ENCODE measurements at places on chromosomes 6 and 20.

- no peak for DNase-seq
Observed at GRCh38 chr20:1389703-1390580, 2.9 kb downstream of the FKBP1A start.

- no peak for DNase-seq
Observed at GRCh38 chr6:45741437-45742171, 274.1 kb downstream of the CLIC5 start.

- DNase-seq, result no peak
Observed at GRCh38 chr20:20712004-20712473, 405 bp downstream of the RALGAPA2 start.

DNA sequence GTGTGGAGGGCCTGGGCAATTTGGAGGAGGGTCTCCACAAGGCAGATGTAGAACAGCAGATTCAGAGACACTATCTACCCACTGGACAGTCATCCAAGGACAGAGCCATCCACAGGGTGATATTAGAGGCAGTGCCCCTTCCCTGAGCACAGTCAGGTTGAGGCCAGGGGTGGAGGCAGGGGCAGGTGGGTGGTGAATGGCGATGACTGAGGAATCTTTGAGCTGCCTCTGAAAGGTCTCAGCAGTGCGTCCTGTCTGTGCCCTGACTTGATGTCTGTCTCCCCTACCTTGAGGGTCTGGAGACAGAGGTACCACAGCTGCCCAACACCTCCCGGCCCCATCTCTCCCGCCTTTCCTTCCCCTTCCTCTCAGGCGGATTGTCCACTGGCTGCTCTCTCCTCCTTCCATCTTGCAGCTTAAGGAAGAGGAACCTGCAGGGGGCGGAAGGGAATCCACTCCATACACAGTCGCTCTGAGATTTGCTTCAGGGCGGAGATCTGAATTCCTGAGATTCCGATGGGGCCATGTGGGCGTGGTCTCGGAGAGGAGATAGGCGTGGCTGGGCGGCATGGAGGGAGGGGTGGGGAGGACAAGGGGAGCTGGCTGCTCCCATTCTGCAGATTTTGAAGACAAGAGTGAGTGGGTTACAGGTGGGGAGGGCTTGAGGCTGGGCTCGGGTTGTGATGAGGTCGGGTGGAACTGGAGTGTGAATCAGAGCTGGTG, 1.7 kb downstream of the MUCL3 start:
- peak; percentile 54 for DNase-seq

- DNase-seq, result no peak
Observed at GRCh38 chr20:59568509-59569024, 35.8 kb upstream of the PHACTR3 start.

DNA sequence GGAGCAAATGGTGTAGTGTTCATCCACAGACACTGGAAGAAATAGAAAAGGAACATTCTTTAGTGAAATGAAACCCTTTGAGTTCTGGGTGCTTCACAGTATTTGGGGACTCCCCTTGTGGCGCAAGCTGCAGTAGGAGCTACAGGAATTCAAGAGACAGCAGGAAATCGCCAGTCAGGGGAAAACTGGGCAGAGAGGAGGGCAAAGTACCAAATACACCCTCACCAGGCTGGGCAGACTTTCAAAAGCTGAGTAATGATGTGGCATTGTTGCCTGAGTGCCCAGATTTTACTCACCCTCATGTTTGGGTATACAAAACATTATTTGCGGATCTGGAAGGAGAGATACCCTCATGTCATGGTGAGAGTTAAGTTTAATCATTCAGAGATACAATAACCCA, 97.9 kb downstream of the SOD2 start:
- DNase-seq, result no peak

DNA sequence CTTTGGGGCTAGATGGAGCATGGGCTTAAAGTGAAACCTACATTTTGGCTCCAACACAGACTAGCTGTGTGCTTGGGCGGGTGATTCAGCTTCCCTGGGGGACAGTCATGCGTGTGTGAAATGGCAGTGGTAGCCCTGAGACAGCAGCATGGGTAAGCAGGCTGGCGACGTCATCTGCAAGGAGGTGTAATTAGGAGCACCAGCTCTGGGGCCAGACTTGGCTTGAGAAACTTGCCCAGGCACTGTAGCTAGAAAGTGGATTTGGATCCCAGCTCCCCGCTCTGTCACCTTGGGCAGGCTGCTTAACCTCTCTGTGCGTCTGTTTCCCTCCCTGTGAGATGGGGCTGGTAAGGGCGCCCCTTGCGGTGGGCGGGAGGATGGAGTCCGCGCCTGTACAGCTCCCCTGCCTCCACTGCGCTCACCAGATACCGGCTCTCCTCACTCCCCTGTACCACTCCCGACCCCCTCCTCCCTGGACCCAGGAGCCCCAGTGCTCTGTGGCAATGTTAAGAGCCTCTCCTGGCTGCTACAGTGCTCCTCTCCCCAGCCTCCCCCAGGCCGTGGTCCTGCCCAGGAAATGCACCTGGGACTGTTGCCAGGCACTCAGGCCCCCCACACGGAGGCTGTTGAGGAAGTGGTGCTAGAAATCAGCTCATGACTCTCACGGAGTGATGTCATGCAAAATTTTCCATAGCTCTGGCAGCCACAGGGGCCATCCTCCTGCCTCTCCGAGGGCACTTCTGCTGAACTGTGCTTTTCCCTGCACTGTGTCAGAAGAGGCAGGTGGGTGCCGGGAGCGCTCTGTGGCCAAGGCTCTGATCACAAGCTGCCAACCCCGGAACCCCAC, 44.6 kb downstream of the SYNJ2 start:
- no peak for DNase-seq

DNA sequence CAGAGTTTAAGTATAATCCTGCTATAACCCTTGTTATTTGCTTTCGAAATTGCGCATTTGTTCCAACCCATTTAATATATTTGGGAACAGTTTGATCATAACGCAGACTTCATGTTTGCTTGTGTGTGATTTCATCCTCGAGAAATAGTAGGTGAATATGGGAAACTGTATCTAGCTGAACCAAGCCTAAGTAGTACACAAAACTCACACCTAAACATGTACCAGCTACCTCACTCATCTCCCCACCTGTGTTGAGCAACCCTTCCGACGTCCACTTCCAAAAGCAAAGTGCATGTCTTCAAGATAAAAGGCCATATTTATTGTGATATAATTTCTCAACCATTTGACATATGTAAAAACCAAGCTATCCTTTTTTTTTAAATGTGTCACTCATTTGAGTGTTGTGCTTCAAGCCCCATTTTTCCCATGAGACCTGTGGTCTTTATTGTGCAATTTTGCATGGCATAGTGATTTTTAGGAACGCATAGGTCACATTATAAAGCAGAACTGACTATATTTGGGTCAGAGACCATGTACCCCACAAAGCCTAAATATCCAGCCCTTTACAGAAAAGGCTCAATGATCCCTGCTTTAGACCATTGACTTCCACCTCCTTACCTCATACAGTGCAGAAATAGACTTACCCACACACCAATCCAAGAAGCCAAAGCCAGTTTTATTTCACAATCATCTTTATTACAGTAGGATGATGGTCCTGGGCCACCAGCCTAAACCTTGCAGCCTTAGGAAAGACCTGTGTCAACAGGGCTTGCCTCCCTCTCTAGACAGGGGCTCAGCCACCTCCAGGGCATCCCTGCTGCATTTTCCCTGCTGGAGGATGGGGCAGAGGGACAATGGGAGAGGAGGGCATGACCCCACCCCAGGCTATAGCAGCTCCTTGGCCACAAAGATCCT, 7.1 kb downstream of the CCND3 start:
- DNase-seq, result no peak

GRCh38 chr6:82711971-82712370, 348.4 kb downstream of the TPBG start:
- no peak for DNase-seq

DNA sequence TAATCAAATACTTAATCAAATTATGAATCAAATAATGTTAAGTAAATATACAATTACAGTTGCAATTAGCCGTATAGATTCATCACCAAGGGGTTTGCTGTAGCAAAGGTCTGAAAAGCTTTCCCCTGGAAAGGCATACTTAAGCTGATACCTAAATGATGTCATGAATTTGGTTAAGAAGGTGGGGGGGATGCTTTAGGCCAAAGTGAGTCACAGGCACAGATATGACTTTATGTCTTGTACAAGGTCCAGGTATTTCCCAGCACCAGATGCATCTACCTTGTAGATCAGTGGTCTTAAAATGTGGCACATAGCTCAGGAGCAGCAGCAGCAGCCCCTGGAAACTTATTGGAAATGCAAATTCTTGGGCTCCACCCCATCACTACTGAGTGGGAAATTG, 557.3 kb upstream of the CDH4 start:
- DNase-seq, result no peak
